ENCODE measurements at places on chromosomes 4 and X.

DNA sequence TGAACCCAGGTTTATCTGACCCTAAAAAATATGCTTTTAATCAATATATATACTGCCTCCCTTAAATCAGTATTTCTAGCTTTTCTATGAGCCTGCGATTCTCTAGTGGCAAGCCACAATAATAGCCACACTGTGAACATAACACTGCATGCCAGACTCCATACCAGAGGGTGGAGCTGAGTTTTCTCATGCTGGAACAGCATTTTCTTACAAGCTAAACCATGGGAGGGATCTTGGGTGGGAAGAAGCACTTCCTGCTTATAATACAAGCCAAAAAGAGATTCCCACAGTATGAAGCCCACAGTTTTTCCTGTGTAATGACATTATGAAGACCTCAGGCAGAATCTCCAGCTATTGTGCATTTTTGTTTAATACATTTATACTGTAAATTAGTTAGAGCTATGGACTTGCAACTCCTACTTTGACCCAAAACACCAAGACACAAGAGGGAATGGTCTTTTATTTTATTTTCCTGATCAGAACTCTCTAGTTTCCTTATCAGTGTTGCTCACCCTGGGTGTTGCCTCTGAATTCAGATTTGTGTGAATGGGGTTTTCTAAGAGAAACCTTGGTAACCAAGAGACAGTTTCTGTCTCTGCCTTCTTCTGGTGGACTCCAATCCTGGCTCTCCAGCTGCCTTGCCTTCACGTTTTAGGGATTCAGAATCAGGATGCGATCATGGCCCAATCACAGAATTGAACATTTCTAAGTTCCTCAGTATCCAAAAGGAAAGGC, 74.5 kb upstream of the EOLA2 start:
- no peak for DNase-seq

GRCh38 chrX:7127056-7127455, 20.5 kb upstream of the STS start:
- no peak for DNase-seq

DNA sequence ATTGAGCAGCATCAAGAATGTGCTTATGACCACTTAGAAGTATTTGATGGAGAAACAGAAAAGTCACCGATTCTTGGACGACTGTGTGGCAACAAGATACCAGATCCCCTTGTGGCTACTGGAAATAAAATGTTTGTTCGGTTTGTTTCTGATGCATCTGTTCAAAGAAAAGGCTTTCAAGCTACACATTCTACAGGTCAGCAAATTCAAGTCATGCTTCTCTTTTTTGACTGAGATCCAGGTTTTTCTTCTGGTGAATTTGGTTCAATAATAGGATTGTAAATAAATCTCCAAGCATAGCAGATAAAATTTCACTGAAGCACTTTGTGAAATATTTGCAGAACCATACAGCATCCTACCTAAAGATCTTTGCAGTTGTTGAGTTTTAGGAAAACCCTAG, 218.1 kb downstream of the TLL1 start:
- DNase-seq, result no peak

DNA sequence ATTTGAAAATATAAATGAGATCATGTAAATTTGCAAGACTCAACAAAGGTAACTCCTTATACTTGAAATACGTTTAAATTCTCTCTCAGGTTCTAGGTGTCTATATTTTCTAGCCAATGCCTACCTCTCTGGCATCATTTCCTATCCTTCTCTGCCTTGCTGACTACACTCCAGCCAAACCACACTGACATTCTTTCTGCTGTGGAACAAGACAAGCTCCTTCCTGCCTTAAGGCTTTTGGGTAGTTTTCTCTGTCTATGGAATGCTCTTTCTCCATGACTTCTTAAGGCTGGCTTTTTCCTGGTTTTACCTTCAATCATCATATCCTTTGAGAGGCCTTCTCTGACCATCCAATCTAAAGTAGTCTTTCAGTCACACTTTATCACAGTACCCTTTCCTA, 201.0 kb downstream of the SPRY1 start:
- DNase-seq, result no peak
